Activated naive CD8-positive, alpha-beta T cell treated with anti-CD3 and anti-CD28 coated beads, Interleukin-2, amount 10 ng/mL, durations not matched to agents 7 days and 5 days (primary cell): ENCODE measurements at places on chromosomes 1 and 21. TPM values are rescaled to one million over a fixed set of nuclear protein-coding genes. Genes with fewer than 3 reads are reported as not detected.

DNA sequence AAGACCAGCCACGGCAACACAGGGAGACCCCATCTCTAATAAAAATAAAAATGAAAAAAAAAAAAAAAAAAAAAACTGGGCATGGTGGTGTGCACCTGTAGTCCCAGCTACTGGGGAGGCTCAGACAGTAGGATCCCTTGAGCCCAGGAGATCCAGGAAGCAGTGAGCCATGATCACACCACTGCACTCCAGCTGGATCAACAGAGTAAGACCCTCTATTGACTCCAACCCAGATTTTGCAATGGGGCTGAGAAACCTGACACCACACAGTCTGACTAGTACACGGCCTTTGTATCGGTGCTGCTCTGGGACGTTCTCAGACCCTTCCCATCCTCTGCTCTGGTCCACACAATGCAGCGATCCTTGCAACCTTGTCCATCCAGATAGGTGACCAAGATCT is 31.8 kb downstream of the SPATA21 start:
- H3K27ac ChIP-seq = no peak overlapping the region
- H3K27me3 ChIP-seq = peaks cover 2% of the 10 kb centered on the region
- peaks cover 1% of the 10 kb centered on the region for H3K4me1 ChIP-seq
- no peak overlapping the region for H3K4me3 ChIP-seq

DNA sequence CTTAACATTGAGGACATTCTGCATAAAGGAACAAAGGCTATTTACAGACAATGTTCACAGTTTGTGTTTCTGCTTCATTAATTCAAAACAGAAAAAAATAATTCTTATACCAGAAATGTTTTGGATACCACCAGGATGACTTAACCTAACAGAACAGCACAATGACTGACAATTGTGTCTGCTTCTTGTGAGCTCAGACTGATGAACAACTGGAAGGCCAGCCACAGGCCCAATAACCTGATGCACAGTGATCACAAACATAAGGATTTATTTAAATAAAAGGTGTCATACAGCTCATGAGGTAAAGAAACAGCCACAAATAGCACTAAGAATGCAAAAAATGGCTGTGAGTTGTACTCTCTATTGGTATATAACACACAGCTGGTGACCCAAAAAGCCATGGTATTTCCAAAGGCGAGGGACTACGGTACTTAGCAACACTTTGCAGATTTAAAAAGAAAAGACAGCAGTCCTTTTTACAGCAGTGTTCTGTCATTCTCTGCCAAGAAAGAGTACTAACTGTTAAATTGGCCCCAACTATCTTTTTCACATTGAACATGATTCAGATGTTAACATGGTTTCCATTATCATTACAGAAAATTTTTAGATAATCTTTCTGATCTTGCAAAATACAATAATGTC is 32.1 kb upstream of the DDAH1 start:
- DNase-seq = no peak
- no peaks in the 10 kb centered on the region for H3K36me3 ChIP-seq
- H3K4me1 ChIP-seq = no peaks in the 10 kb centered on the region
- peaks cover 16% of the 10 kb centered on the region for H3K27me3 ChIP-seq
- no peak overlapping the region for H3K4me3 ChIP-seq
- H3K27ac ChIP-seq = no peak overlapping the region

DNA sequence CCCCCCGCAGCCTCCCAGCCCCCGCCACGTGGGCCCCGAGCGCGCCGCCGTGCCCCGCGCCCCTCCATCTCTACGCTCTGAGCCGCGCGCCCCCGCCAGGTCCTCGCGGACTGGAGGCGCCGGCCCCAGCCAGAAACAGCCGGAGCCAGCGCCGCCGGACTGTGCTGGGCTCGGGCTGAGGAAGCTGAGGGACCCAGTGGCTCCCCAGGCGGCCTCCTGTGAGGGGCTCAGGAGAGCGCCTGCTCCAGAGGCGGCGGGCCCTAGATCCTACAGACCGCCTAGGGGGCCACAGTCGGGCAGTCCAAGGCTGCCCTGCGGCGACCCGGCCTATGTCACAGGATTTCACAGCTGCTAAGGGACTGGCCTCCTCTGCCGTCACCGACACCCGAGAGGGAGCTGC is 82.1 kb downstream of the NENF start:
- H3K36me3 ChIP-seq = no peaks in the 10 kb centered on the region
- no peak for DNase-seq
- no peak overlapping the region for H3K4me3 ChIP-seq
- H3K27ac ChIP-seq = no peak overlapping the region
- peaks cover 69% of the 10 kb centered on the region for H3K27me3 ChIP-seq

DNA sequence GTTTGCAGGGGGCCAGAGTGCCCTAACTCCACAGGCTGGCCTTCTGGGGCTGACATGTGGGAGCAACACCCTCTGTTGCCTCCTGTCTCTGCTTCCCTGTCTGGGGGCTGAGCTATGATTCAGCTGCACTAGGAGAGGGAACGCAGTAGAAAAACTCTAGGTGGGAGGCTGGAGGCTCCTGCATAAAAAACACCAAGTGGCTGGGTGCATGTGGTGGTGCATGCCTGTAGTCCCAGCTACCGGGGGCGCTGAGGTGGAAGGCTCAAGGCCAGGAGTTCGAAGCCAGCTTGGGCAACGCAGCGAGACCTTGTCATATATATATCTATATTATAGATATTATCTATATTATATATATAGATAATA is 5.6 kb downstream of the KIF17 start:
- H3K36me3 ChIP-seq = no peaks in the 10 kb centered on the region
- no peak overlapping the region for H3K4me3 ChIP-seq
- DNase-seq = no peak
- H3K27ac ChIP-seq = no peak overlapping the region
- peaks cover 21% of the 10 kb centered on the region for H3K27me3 ChIP-seq

EXO5 gene
- 14.6 TPM for total RNA-seq
